ENCODE measurements at places on chromosomes 7 and 10.
A peak's percentile ranks its signal among the peaks of the same experiment; 100 is the strongest.

DNA sequence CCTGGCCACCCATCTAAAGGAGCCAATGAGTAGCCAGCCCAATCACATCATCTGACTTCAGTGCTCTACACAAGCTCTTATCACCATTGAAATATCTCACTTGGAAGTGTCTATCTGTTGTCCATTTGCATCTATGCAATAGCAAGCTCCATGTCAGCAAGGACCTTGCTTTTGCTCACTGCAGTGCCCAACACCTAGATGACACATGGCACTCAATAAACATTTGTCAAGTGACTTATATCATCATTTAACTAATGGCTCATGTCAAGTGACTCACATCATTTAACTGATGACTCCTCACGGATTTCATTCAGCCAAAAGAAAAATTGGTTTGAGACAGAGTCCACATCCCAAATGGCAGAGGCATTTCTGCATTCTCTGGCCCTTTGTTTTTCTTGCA lies 92.9 kb upstream of the ADAM12 start:
- DNase-seq = no peak

GRCh38 chr7:50367100-50367499 lies 62.6 kb downstream of the IKZF1 start:
- no peak for DNase-seq

DNA sequence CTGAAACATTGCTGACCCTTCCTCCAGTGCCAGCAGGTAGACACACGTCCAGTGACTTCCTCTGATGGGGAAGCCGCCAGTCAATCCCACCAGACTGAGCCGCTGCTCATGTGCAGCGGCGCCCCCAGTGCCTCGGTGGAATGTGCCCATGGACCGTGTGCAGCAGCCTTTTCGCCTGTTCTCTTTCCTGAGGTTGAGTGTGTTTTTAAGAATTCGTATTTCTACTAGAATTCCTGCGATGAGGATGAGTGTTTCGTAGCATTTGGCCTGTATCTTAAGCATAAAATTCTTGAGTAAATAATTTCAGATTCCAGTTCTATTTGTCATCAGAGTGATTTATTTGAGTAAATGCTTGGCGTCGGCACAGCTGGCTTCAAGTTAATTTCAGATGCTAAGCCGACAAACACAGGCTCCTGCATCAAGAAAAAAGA lies 35.4 kb downstream of the BNIP3 start:
- DNase-seq = no peak

DNA sequence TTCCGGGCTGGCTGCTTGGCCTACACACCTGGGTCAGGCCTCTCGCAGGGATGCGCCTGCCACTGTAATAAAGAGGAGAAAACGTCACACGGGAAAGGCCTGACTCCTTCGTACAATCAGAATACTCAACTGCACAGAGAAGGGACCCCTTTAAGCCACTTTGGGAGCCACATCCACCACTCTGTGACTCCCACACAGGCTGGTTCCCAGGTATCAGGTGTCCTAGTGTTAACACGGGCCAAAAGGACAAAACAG lies 5.8 kb upstream of the ZNF736 start:
- DNase-seq = no peak

GRCh38 chr7:100888291-100888987 lies 1.1 kb downstream of the UFSP1 start:
- DNase-seq = peak; percentile 58

- peak; percentile 45 for DNase-seq
Measured at GRCh38 chr7:151851145-151851751, 25.7 kb downstream of the PRKAG2 start.

DNA sequence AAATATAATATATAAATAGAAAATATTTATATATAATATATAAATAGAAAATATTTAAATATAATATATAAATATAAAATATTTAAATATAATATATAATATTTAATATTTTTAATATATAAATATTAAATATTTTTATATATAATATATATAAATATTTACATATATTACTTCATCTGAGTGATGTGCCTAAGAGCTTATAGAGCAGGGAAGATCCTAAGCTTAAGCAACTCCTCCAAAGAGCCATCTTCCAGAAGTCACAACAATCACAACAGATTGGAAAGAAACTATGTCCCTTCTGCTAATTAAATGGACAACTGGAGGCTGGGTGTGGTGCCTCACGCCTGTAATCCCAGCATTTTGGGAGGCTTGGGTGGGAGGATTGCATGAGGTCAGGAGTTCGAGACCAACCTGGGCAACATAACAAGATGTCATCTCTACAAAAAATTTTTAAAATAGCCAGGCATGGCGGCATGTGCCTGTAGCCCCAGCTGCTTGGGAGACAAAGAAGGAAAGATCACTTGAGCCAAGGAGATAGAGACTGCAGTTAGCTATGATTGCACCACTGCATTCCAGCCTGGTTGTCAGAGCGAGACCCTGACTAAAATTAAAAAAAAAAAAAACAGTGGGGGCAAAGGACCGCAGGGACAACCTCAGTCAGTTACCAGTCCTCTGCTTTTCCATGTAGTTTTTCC lies 198.7 kb downstream of the SKIDA1 start:
- no peak for DNase-seq

GRCh38 chr7:29192811-29193210 lies 1.8 kb upstream of the CHN2 start:
- DNase-seq = no peak

- DNase-seq = no peak
Measured at GRCh38 chr10:17766731-17767130, 14.7 kb downstream of the TMEM236 start.

- no peak for DNase-seq
Measured at GRCh38 chr10:132542819-132543218, 5.2 kb downstream of the INPP5A start.

- no peak for DNase-seq
Measured at GRCh38 chr10:120076996-120077706, 184.6 kb downstream of the SEC23IP start.

DNA sequence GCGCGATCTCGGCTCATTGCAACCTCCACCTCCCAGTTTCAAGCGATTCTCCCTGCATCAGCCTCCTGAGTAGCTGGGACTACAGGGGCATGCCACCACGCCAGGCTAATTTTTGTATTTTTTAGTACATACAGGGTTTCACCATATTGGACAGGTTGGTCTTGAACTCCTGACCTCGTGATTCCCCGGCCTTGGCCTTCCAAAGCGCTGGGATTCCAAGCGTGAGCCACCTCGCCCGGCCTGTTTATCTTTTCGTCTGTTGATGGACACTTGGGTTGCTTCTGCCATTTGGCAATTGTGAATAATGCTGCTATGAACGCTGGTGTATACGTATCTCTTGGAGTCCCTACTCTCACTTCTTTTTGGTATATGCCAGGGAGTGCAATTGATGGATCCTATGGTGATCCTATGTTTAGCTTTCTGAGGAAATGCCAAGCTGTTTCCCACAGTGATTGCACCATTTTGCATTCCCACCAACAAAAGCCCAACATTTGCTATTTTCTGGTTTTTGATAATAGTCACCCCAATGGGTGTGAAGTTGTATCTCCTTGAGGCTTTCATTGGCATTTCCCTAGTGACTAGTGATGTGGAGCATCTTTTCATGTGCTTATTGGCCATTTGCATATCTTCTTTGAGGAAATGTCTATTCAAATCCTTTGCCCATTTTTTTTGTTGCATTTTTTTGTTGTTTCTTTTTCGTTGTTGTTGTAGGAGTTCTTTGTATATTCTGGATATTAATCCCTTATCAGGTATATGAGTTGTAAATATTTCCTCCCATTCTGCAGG lies 3.5 kb downstream of the ANTXRL start:
- no peak for DNase-seq

DNA sequence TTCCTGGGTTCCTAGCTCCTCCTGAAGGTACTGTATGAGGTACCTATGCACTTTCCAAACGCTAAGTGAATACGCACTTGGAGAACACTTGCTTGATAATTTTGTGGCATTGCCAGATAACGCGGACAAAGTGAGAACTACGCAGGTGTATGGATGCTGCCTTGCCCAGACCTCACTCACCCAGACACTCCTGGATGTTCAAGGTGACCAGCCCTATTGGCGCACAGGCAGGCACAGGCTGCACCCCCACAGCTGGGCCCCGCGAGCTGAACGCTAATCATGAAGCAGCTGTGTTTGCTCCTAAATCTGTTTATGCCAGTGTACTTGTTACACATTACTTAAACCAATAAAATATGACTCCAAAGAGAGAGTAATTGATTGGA lies 27.3 kb downstream of the DIP2C start:
- DNase-seq = no peak

GRCh38 chr10:72098836-72099599 lies 10.7 kb upstream of the SPOCK2 start:
- DNase-seq = no peak

GRCh38 chr7:121529003-121529402 lies 132.9 kb upstream of the FAM3C start:
- no peak for DNase-seq

GRCh38 chr10:21427804-21428481 lies 97.5 kb downstream of the SKIDA1 start:
- no peak for DNase-seq

DNA sequence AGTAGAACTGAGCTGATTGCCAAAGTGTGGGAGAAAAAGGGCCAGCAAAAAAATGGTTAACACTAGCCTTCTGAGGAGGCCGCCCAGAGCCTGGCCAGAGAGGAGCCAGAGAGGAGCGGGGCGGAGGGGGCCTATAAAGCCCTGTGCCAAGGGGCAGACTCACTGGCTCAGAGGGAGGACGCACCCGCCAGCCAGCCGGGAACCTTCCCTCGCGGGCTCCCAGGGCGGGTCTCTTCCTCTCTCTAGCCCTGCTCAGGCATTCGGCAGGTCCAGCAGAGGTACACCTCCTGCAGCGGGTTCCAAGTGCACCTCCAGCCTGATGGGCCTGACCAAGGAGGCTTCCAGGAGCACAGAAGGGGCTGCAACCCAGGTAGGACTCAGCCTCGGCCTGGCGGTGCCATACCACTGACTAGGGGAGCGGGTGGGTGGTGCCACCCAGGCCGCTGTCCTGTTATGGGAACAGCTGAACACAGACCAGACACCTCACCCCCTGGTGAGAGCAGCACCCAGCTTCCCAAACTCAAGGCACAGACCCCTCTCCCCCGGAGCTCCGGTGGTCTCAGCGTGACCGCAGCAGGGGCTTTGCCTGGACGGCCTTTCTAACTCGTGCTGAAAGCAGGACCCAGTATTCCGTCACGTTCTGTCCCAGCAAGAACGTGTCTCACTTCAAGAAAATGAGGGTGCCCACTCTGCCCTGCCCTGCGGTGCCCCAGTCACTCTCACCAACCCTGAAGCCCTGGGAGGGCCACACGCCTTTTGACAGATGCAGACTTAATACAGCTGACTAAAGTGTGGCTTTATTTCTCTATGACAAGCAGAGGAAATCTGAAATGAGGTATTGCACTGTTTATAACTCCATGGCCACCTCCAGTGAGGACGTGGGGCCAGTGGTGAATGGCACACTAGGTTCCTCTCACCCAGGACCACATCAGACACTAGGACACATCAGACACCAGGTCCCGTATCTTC lies at the start of gene GPER1:
Gene GPER1 (plus strand): TSS at position 162 of the 969 bp plus-strand sequence. CDS start 3,616 bp downstream, outside the sequence.
- DNase-seq = no peak

- DNase-seq = no peak
Measured at GRCh38 chr10:42638821-42639270, 476 bp upstream of the ZNF33B start.

DNA sequence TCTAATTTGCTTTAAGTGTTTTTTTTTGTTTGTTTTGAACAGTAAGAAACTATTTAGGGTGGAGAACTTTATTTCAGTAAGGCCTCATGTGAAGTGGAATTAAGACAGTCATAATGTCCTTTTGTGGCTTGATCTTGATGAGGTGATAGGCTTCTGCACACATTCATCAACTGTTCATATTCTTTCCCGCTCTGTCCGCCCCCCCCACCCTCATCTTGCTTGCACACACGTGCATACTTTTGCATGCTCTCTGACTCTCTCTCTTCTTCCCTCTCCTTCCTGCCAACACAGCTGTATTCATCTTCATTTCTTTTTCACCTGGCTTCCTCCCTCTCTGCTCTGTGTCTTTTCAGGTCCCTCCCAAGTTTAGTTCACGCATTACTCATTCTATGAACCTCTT lies 429.6 kb downstream of the AUTS2 start:
- DNase-seq = no peak

DNA sequence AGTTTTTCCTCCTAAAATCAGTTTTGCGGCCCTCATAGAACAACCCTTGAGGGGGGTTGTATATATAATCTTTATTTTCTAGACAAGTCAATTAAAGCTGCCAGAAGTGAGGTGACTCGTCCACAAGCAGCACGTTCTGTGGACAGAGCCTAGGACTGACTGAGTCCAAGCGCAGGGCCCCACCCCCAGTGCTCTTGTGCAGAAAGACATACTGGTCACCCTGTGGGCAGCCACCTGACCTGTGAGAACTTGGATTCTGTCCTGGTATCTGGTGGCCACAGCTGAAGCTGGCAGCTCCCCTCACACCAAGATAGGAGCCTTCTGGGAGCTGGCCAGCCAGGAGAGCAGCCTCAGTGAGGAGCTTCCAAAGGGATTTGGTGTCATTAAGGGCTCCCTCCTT lies 89.3 kb downstream of the GRK5 start:
- no peak for DNase-seq

GRCh38 chr10:77846718-77847311 lies 79.7 kb downstream of the DLG5 start:
- peak; percentile 80 for DNase-seq
